Daoy (cell line): ENCODE measurements at places on chromosomes 6 and 20. TPM values are rescaled to one million over a fixed set of nuclear protein-coding genes. Genes with fewer than 3 reads are reported as not detected.

- no peak for DNase-seq
Measured at GRCh38 chr6:19279273-19279684, 557.9 kb upstream of the ID4 start.

- DNase-seq, result peak; percentile 83
Measured at GRCh38 chr20:10369723-10370090, 64.3 kb downstream of the MKKS start.

DNA sequence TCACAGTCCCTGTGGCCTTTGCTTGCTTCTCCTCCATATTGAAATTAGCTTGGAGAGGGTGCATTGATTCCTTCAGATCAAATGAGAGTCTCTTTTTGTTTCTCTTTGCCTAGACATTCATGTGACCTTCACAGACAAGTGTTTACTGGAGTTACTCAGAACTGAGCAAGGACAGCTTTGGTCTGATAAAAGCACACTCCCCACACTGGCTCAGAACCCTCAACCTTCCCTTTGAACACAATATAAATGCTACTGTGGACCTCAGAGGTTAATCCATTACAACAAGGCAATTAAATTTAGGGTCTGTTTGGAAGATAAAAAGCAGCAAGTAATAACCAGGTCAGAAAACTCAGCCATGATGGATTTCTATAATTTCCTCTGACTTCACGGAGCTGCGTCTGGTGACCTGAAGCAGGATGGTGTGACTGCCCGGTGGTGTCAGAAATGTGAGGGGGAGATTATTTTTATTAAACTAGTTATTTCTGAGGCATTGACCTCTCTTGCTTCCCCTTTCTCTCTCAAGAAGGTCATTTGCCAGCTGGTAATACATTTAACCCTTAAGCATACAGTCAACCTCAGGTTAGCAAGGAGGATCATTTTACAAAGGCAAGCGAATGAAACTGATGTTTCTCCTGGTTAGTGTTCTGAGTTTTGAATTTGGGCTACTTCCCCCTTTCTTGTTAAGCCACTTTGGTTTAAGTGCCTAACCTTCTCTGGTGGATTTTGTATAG, 208.2 kb downstream of the CLIC5 start:
- DNase-seq, result no peak

DNA sequence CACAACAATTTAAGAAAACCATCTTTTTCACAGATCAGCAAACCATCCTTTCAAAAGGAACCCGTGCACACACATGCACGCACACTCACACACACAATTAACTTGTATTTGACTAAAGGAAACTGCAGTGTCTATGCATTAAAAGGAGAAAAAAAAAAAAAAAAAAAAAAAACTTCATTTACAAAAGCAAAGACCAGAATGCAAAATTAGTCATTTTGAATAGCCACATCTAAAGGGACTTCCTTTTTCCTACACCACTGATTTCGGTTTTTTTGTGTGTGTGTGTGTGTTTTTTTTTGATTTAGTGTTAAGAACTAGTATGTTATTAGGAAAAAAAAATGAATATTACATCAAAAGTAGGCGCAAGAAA, 6.3 kb downstream of the ZMYND8 start:
- no peak for DNase-seq

HS3ST5 gene
- total RNA-seq, result not detected in 2 replicates

PKIB gene
- 23.7 and 29.1 TPM in 2 replicates for total RNA-seq
